Hair follicular keratinocyte (primary cell): ENCODE measurements at places on chromosomes 11 and 22. TPM values are rescaled to one million over a fixed set of nuclear protein-coding genes. Genes with fewer than 3 reads are reported as not detected.

Gene MAJIN
- not detected in 2 replicates for total RNA-seq

Gene WDR74
- total RNA-seq: 65.8 and 125 TPM in 2 replicates

Gene FAM111B
- total RNA-seq: 2.3 and 10.9 TPM in 2 replicates

Gene RAG2
- not detected in 2 replicates for total RNA-seq

Gene GAL3ST1
- total RNA-seq: not detected in 2 replicates

Gene APOL4
- not detected in 2 replicates for total RNA-seq

Gene CEP126
- total RNA-seq: 0.57 and 0.86 TPM in 2 replicates

Gene APOBEC3H
- 0.11 TPM in 1 of 2 replicates, not detected in the other for total RNA-seq

Gene WT1
- total RNA-seq: not detected in 2 replicates

Gene RCOR2
- total RNA-seq: 0.23 and 0.34 TPM in 2 replicates

Gene CCDC81
- 0.34 TPM in 1 of 2 replicates, not detected in the other for total RNA-seq

Gene OR56A1
- not detected in 2 replicates for total RNA-seq

Gene CYP2D6
- total RNA-seq: 0.04 and 0.47 TPM in 2 replicates

Gene KCNJ5
- total RNA-seq: 1.1 and 12.3 TPM in 2 replicates

Gene GUCY1A2
- total RNA-seq: 0.08 TPM in 1 of 2 replicates, not detected in the other

Gene APOA5
- not detected in 2 replicates for total RNA-seq

Gene ZNF215
- total RNA-seq: 3.8 and 5.3 TPM in 2 replicates

Gene BBOX1
- total RNA-seq: not detected in 2 replicates

Gene C11orf87
- total RNA-seq: under 0.01 TPM in 1 of 2 replicates, not detected in the other

Gene ENTHD1
- not detected in 2 replicates for total RNA-seq

Gene IGLL1
- not detected in 2 replicates for total RNA-seq

Gene CEND1
- total RNA-seq: not detected in 2 replicates

Gene HARBI1
- 2.4 and 3.3 TPM in 2 replicates for total RNA-seq

Gene OR4A47
- not detected in 2 replicates for total RNA-seq

Gene CRYBB1
- not detected in 2 replicates for total RNA-seq

Gene SLC29A2
- 3.1 and 6.2 TPM in 2 replicates for total RNA-seq

Gene TST
- total RNA-seq: 39.5 and 42.4 TPM in 2 replicates

Gene KCNK4
- 0.80 TPM in 1 of 2 replicates, not detected in the other for total RNA-seq

Gene P2RY6
- 0.31 TPM in 1 of 2 replicates, not detected in the other for total RNA-seq

Gene CBLIF
- not detected in 2 replicates for total RNA-seq

Gene TPBGL
- total RNA-seq: not detected in 2 replicates

Gene KRTAP5-1
- not detected in 2 replicates for total RNA-seq

Gene HBB
- total RNA-seq: not detected in 2 replicates

Gene KRTAP5-2
- not detected in 2 replicates for total RNA-seq

Gene PIH1D2
- total RNA-seq: 0.39 and 1.3 TPM in 2 replicates

Gene OR2D2
- total RNA-seq: not detected in 2 replicates

Gene PAX6
- total RNA-seq: 0.08 TPM in 1 of 2 replicates, not detected in the other

Gene PEX26
- 16.1 and 17.3 TPM in 2 replicates for total RNA-seq

Gene TMEM80
- total RNA-seq: 23.7 and 40.1 TPM in 2 replicates

Gene ZNF280B
- 0.38 and 0.86 TPM in 2 replicates for total RNA-seq

Gene KIF18A
- 5.2 and 8.5 TPM in 2 replicates for total RNA-seq

Gene MPPED2
- total RNA-seq: not detected in 2 replicates

Gene LRP5
- 20.2 and 28.5 TPM in 2 replicates for total RNA-seq

Gene CARD10
- total RNA-seq: 67.6 and 88.3 TPM in 2 replicates

Gene HOATZ
- total RNA-seq: 1.1 TPM in 1 of 2 replicates, not detected in the other

Gene NRIP3
- total RNA-seq: 1.7 and 1.8 TPM in 2 replicates

Gene CCDC87
- total RNA-seq: under 0.01 and 0.19 TPM in 2 replicates

Gene ZNF280A
- total RNA-seq: not detected in 2 replicates

Gene SYT9
- not detected in 2 replicates for total RNA-seq

Gene FOXR1
- not detected in 2 replicates for total RNA-seq
